ENCODE measurements at places on chromosomes 4 and X. TPM values are rescaled to one million over a fixed set of nuclear protein-coding genes. Genes with fewer than 3 reads are reported as not detected.

DNA sequence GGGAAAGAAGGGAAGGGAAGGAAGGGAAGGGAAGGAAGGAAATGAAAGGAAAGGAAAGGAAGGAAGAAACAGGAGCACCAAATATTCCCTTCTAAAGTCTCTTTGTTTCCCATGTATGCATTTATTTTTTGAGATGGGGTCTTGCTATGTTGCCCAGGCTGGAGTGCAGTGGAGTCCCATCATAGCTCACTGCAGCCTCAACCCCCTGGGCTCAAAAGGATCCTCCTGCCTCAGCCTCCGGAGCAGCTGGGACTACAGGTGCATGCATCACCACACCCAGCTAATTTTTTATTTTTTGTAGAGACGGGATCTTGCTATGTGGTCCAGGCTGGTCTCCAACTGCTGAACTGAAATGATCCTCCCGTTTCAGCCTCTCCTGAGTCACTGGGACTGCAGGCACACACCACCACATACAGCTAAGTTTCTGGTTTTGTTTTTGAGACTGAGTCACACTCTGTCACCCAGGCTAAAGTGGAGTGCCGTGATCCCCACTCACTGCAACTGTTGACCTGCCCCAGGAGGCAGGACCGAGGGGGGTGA, 102.8 kb downstream of the CRLF2 start:
- no peaks in the 10 kb centered on the region for H3K36me3 ChIP-seq
- H3K4me3 ChIP-seq, result no peak overlapping the region
- no peaks in the 10 kb centered on the region for H3K4me1 ChIP-seq
- DNase-seq, result no peak
- H3K27ac ChIP-seq, result no peak overlapping the region

- H3K27me3 ChIP-seq, result no peaks in the 10 kb centered on the region
- no peak overlapping the region for H3K27ac ChIP-seq
- no peaks in the 10 kb centered on the region for H3K36me3 ChIP-seq
- no peak for DNase-seq
Measured at GRCh38 chrX:109822861-109823260, 89.8 kb upstream of the ACSL4 start.

CT83 gene
- not detected for total RNA-seq

DNA sequence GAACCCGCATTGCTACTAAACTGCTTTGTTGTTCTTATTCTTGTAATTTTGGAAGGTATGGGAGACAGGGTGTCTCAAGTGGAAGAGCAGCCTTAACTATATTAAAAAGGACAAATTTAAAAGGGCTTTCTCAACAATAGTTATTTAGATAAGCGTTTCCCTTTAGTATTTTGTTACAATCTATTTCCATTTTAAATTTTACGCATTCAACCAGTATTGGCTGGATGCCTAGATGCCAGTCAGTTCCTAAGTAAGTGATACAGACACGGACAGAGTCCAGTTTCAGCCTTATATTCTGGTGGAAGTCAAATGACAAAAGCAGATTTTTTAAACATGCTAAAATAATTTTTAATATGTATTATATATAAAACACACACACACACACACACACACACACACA, 28.3 kb downstream of the FAT1 start:
- H3K4me3 ChIP-seq, result no peak overlapping the region
- DNase-seq, result no peak
- H3K4me1 ChIP-seq, result peaks cover 11% of the 10 kb centered on the region
- H3K27me3 ChIP-seq, result no peaks in the 10 kb centered on the region

ETNPPL gene
- not detected for total RNA-seq

PABPC1L2B gene
- total RNA-seq, result not detected
